ENCODE measurements at places on chromosomes 13 and 19.

GRCh38 chr13:84741253-84741652 is 859.0 kb upstream of the SLITRK1 start:
- DNase-seq: no peak

DNA sequence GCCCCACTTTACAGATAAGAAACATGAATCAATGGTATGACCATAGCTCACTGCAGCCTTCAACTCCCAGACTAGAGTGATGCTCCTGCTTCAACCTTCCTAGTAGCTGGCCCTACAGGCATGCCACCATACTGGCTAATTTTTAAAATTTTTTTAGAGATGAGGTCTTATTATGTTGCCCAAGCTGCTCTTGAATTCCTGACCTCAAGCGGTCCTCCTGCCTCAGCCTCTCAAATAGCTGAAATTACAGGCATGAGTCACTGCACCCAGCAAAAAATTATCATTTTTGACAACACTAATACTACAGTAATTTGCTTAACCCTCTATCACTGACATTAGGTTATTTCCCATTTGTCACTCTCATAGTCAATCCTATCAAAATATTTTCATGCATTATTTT is 14.7 kb downstream of the CAB39L start:
- no peak for DNase-seq

- no peak for DNase-seq
These were observed 10.3 kb downstream of the DNAJB1 start for GRCh38 chr19:14507704-14508542.

- no peak for DNase-seq
These were observed 30.4 kb downstream of the ELAVL1 start for GRCh38 chr19:7975037-7975436.

- no peak for DNase-seq
These were observed 361.6 kb downstream of the TDRD3 start for GRCh38 chr13:60758637-60759036.

DNA sequence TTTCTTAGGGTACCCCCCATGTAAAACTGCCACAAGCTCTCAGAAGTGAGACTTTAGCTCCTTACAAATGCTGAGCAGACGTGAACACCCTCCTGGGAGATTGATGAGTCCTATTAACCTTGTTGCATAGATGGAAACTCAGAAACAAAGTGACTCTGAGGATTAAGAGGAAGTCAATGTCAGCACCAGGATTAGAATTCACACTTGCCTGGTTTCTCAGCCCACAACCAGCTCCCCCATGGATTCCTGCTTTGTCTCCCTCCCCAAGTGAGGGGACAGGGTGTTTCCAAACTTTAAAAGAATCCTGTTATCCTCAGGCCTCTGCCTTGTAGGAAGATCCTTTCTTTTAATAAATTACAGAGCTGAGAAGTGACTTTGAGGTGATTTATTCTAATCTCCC is 324.4 kb downstream of the NDFIP2 start:
- no peak for DNase-seq

Measured in stimulated activated CD8-positive, alpha-beta memory T cell treated with anti-CD3 and anti-CD28 coated beads, Interleukin-4, amount 100 ng/mL, for 1 hour (primary cell).